G401 (cell line): ENCODE measurements at places on chromosomes 16 and 17. TPM values are rescaled to one million over a fixed set of nuclear protein-coding genes. Genes with fewer than 3 reads are reported as not detected.

- DNase-seq, result peak; percentile 74
Measured at GRCh38 chr16:12095275-12096156, 119.0 kb downstream of the SNX29 start.

Gene PYY
- not detected in 2 replicates for total RNA-seq

- no peak for DNase-seq
Measured at GRCh38 chr17:15650741-15651582, 31.5 kb upstream of the FBXW10B start.

GRCh38 chr17:80793421-80793820 lies 198.2 kb upstream of the CHMP6 start:
- no peak for DNase-seq

- no peak for DNase-seq
Measured at GRCh38 chr16:53899431-53899830, 195.5 kb downstream of the FTO start.
